ENCODE measurements at places on chromosomes 3 and 15.

- DNase-seq = no peak
These were observed 3.7 kb downstream of the NR1D2 start for GRCh38 chr3:23948761-23949160.

DNA sequence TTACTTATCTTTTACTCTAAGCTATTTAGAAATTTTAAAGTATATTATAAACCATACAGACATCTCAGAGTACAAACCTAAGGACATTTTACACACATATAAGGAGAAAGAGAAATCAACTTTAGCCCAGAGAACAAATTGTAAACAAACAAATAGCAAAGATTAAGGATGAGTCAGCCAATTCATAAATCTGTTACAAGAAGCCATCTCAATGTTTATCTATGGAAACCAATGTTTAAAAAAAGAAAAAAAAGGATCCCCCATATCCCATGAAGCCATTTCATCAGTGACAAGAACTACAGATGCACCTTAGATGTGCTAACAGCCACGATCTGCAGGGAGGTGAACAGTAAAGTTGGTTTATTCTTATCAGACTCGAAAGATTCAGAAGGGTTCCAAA lies 437.1 kb downstream of the SHQ1 start:
- DNase-seq = no peak

DNA sequence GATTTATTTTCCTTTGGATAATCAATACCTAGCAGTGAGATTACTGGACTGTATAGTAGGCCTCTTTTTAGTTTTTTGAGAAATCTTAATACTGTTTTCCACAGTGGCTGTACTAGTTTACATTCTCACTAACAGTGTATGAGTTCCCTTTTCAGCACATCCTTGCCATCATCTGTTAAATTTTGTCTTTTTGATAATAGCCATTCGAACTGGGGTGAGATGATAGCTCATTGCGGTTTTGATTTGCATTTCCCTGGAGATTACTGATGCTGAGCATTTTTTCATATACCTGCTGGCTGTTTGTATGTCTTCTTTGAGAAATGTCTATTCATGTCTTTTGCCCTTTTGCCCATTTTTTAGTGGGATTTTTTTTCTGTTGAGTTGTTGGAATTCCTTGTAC lies 210.8 kb downstream of the CGGBP1 start:
- DNase-seq = no peak

DNA sequence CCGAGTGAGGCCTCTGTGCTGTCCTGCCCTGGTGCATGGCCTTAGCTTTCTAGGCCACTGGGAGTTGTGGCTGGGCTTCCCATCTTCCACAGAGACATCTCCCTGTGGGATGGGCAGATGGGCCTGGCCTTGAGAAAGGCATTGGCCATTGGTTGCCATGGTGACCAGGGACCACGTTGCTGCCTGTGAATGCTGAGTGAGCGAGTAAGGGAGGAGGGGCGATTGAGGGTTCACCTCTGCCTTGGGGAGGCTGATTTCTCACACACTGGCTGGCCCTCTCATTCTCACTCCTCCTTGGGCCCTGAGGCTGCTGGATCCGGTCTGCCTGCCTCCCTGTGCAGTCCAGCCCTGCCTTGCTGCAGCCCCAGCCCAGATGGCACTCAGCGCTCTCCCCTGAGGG lies 26.4 kb upstream of the DOCK3 start:
- DNase-seq = no peak

- no peak for DNase-seq
These were observed 615.4 kb downstream of the CADM2 start for GRCh38 chr3:85574006-85574705.

- DNase-seq = no peak
These were observed 13.3 kb upstream of the CFAP44 start for GRCh38 chr3:113454630-113455029.

- DNase-seq = no peak
These were observed 607.9 kb upstream of the KCNMB2 start for GRCh38 chr3:177928172-177928873.

DNA sequence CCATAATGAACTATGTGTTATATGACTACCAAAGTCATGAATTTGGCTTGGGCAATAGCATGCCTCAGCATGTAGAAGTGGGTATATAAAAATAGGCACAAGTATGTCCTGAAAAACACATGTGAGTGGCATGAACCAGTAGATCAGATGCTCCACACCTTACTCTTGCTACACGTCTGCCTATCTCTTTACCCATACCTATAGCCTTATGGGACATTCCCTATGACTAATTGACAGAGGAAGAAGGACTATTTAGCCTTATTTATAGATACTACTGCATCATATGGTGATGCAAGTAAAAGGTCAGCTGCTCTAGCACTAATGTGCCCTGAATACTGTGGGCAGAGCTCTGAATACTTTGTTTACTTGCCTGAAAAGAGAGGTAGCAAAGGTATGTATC lies 81.0 kb upstream of the ZPLD1 start:
- DNase-seq = no peak

DNA sequence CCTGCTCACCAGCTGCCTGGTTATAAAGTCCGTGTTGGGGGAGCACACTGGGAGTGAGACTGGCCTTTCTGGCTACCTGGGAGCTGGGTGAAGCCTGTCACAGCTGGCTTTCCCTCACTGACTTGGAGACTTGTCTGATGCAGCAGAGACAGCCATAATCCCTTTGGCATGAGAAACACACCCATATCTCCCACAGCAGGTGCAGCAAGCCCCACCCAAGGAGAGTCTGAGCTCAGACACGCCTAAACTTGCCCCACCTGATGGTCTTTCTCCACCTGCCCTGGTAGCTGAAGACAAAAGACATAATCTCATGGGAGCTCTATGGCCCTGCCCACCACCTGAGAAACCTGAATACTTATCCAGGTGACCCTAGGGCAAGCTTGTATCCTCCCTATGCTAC lies 54.8 kb downstream of the NMD3 start:
- no peak for DNase-seq

- no peak for DNase-seq
These were observed 17.1 kb downstream of the ZFAND6 start for GRCh38 chr15:80076321-80077318.
